ENCODE measurements at places on chromosomes 5 and 9.

GRCh38 chr5:174119468-174119881, 74.0 kb downstream of the NSG2 start:
- H3K4me1 ChIP-seq: no peaks in the 10 kb centered on the region
- no peak overlapping the region for H3K27ac ChIP-seq
- H3K4me3 ChIP-seq: no peak overlapping the region
- no peaks in the 10 kb centered on the region for H3K36me3 ChIP-seq
- H3K27me3 ChIP-seq: peaks cover 9% of the 10 kb centered on the region

GRCh38 chr5:131209506-131210150, 38.9 kb downstream of the LYRM7 start:
- peaks cover 59% of the 10 kb centered on the region for H3K4me1 ChIP-seq
- peak overlapping the region; percentile 77 for H3K4me3 ChIP-seq
- H3K27ac ChIP-seq: peak overlapping the region; percentile 98

DNA sequence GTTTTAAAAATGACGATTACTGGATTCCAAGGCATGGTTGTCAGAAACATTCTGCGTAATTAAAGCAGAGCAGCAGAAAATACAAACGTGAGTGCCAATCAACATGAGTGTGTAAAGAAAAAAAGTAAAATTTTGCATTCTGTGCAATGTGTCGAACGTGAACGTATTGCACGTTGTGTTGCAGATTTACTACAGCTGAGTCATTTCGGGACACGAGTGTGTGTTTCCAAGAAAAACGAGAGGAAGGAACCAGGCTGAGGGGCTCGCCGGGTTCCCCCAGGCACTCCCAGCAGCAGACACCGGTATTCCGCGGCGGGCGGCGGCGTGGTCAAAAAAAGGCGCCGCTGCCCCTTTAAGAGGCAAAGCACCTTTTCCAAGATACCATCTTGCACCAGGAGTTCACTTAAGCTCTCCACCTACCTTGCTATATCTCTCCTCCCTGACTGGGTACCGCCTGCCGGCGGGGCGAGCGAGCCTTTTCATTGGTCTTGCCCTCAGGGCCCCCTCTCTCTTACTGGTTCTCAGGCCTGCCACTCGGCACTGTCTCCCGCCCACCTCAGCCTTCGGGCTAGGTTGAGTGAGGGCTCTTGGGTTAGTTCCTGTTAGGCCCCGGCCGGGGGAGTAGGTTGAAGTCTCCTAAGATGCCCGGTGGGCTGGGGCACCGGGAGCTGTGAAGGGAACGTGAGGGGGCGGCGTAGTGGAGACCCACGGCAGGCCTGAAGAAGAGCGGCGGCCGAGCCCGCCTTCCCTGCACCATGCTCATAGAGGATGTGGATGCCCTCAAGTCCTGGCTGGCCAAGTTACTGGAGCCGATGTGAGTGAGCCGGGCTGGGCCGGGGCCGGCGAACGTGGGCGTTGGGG, at the start of gene RBM27:
RBM27 (plus strand) TSS at position 595 of the 861 bp plus-strand sequence; CDS start at position 756, 161 bp downstream.
- no peaks in the 10 kb centered on the region for H3K4me1 ChIP-seq
- H3K27me3 ChIP-seq: no peaks in the 10 kb centered on the region
- H3K27ac ChIP-seq: no peak within 1 kb of the TSS
- H3K4me3 ChIP-seq: no peak within 1 kb of the TSS
- H3K36me3 ChIP-seq: no peaks in the 10 kb centered on the region

DNA sequence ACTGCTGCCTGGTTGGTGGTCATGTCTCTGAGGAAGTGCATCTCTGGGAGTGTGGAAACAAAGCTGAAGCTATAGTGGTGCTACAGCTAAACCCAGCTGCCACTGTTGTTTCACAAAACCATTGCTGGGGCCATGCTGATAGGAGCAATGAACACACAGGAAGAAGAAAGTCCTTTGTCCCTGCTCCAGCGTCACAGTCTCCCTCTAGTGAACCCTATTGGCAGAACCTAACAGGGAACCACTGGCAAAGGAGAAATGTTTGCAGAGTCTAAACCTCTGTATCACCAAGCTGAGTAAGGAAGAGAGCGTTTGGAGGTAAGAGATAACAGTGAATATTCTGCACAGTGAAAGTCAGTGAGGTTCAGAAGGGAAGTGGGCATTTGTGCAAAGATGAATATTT, 244.0 kb downstream of the YTHDC2 start:
- ATAC-seq: no peak
- H3K36me3 ChIP-seq: no peaks in the 10 kb centered on the region
- no peak overlapping the region for H3K27ac ChIP-seq

GRCh38 chr5:83827111-83827557, 106.5 kb upstream of the HAPLN1 start:
- H3K36me3 ChIP-seq: no peaks in the 10 kb centered on the region
- no peaks in the 10 kb centered on the region for H3K4me1 ChIP-seq
- no peaks in the 10 kb centered on the region for H3K27me3 ChIP-seq
- no peak overlapping the region for H3K4me3 ChIP-seq

- peaks cover 58% of the 10 kb centered on the region for H3K36me3 ChIP-seq
- no peaks in the 10 kb centered on the region for H3K27me3 ChIP-seq
- H3K4me3 ChIP-seq: no peak overlapping the region
These were observed 17.0 kb downstream of the CDK5RAP2 start for GRCh38 chr9:120562861-120563443.

GRCh38 chr9:21615018-21615417, 132.9 kb upstream of the IFNE start:
- H3K27ac ChIP-seq: no peak overlapping the region
- no peak for ATAC-seq
- no peaks in the 10 kb centered on the region for H3K27me3 ChIP-seq
- no peaks in the 10 kb centered on the region for H3K36me3 ChIP-seq
- H3K4me3 ChIP-seq: no peak overlapping the region

DNA sequence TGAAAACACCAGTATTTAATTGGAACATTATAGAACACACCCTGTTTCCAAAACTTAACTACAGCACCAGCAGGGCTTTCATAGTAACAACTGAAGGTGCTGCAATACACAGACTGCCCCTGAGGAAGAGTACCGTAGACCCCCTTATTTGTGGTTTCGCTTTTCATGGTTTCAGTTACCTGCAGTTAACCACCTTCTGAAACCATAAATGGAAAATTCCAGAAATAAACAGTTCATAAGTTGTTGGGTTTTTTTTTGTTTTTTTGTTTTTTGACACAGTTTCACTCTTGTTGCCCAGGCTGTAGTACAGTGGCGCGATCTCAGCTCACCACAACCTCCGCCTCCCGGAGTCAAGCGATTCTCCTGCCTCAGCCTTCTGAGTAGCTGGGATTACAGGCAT, 9.5 kb upstream of the GLDC start:
- ATAC-seq: peak; percentile 86
- no peaks in the 10 kb centered on the region for H3K36me3 ChIP-seq
- H3K27me3 ChIP-seq: peaks cover 10% of the 10 kb centered on the region
- H3K4me1 ChIP-seq: peaks cover 13% of the 10 kb centered on the region
- peak overlapping the region; percentile 57 for H3K27ac ChIP-seq
- peak overlapping the region; percentile 56 for H3K4me3 ChIP-seq

DNA sequence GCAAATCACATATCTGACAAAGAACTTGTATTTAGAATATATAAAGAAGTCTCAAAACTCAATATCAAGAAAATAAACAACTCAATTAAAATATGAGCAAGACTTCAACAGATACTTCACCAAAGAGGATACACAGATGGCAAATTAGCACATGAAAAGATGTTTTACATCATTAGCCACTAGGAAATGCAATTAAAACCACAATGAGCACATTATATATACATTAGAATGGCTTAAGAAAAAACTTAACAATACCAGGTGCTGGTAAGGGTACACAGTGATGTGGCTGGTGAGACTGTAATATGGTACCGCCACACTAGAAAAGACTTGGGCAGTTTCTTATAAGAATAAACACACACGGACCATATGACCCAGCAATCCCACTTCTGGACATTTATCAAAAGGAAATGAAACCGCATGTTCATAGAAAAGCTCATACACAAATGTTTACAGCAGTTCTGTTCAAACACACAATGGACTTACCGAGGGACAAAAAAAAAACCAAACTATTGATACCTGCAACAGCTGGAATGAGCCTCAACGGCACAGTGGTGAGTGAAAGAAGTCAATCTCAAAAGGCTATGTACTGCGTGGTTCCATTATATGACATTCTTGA, 27.6 kb downstream of the SEMA4D start:
- no peak overlapping the region for H3K4me3 ChIP-seq
- H3K27ac ChIP-seq: no peak overlapping the region
- no peak for ATAC-seq
- H3K4me1 ChIP-seq: peaks cover 86% of the 10 kb centered on the region
- H3K36me3 ChIP-seq: peaks cover 39% of the 10 kb centered on the region

DNA sequence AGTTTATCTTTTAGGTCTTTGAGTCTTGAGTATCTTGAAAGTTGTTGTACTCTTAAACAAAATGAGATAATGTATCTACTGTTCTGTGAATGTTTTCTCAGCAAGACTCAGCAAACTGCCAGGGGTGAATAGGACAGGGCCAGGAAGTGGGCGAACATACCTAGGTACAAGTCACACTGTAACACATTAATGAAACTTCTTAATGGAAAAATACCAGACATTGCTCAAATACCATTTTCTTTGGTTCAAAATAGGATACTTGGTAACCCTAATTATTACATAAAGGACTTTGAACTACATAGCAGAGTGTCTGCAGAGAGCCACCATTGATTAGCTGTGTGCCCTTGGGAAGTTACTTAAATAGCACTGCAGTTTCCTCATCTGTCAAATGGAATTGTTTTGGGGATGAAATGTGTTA, 197.5 kb downstream of the ARHGEF28 start:
- peaks cover 10% of the 10 kb centered on the region for H3K27me3 ChIP-seq
- no peak overlapping the region for H3K4me3 ChIP-seq
- no peak for ATAC-seq
- H3K4me1 ChIP-seq: no peaks in the 10 kb centered on the region

- no peak overlapping the region for H3K4me3 ChIP-seq
- no peak for ATAC-seq
- no peak overlapping the region for H3K27ac ChIP-seq
- H3K27me3 ChIP-seq: peaks cover 47% of the 10 kb centered on the region
- H3K4me1 ChIP-seq: no peaks in the 10 kb centered on the region
These were observed 72.5 kb downstream of the LIFR start for GRCh38 chr5:38483805-38484398.

DNA sequence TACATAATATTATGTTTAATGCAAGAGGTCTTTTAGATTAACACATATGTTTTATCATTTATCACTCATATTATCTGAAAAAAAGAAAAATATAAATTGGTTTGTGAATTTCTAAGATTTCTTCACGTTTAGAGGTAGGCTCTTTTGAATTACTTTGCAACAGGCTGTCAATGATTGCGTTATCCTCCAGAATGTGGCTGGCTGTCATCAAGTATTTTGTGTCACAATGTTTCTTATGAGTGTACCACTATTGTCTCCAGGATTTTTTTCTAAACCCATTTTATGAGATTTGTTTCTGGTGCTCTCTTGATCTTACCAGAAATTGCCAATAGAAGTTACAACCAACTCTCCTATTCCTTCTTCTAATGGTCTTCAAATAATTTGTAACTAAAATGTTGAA, 307.9 kb downstream of the DMAC1 start:
- H3K27ac ChIP-seq: no peak overlapping the region
- H3K4me3 ChIP-seq: no peak overlapping the region
- no peaks in the 10 kb centered on the region for H3K4me1 ChIP-seq
- H3K27me3 ChIP-seq: no peaks in the 10 kb centered on the region
- no peaks in the 10 kb centered on the region for H3K36me3 ChIP-seq

DNA sequence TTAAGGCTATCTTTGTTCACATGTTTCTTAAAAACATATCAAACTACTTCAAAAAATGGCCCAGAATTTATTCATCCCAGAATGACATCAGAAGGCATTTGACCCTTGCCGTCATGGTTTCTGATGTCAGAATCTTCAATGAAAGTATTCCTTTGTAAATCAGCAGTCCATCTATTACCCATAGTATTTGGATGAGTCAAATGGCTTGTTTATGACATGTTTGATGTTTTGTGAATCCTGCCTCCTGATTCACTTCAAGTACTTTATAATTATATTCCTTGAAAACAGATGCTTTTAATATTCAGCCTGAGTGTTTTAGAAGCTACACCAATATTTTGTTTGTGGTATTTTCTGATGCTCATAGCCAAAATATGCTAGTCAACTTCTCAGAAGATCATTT, 200.8 kb upstream of the MEF2C start:
- H3K4me3 ChIP-seq: no peak overlapping the region
- peaks cover 32% of the 10 kb centered on the region for H3K4me1 ChIP-seq
- ATAC-seq: no peak
- no peaks in the 10 kb centered on the region for H3K36me3 ChIP-seq
- H3K27me3 ChIP-seq: no peaks in the 10 kb centered on the region

DNA sequence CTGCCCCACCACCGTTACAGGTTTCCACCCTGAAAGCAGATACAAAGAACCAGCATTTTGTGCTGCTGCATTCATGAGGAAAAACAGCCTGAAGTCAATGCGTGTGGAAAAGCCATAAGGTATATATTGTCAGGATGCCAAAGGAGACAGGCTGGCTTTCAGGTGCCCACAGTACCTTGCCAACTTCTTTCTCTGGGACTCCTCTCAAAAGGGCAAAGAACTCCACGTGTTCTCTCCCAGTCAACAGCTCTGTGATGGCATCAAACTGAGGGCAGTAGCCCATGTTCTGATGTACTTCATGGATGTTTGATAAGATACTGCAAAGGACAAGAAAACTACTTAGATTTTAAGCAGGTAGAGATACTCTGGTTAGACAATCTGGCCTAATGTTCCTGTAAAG, 24.3 kb downstream of the NIPSNAP3B start:
- peaks cover 29% of the 10 kb centered on the region for H3K36me3 ChIP-seq
- H3K4me3 ChIP-seq: no peak overlapping the region
- H3K27me3 ChIP-seq: no peaks in the 10 kb centered on the region
- H3K4me1 ChIP-seq: peaks cover 9% of the 10 kb centered on the region
- ATAC-seq: no peak

Measured in stimulated activated memory B cell treated with anti-CD40 and anti-IgM and Interleukin-4, amounts not matched to agents 10 μg/mL and 1 μg/mL and 100 μg/mL, for 72 hours (primary cell).